ENCODE measurements at places on chromosomes 3 and 15.

- no peak for DNase-seq
Measured at GRCh38 chr3:110139821-110140220, 802.5 kb upstream of the DPPA4 start.

DNA sequence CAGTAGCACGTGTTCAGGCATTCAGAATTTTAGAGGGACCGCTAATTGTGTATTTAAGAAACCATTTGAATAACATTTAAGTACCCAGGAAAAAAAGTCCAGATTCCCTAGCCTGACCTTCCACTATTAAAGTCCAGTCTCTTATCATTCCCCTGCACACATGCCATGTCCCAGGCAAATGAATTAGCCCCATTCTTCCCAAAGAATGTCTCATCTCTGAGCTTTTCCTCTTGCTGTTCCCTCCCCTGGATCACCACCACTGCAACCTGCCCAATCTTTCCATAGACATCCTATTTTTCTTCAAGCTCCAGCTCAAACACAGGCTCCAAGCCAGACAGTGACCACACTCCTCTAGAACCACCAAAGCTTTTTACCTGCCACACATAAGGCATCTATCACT lies 25.9 kb downstream of the PLD1 start:
- no peak for DNase-seq

DNA sequence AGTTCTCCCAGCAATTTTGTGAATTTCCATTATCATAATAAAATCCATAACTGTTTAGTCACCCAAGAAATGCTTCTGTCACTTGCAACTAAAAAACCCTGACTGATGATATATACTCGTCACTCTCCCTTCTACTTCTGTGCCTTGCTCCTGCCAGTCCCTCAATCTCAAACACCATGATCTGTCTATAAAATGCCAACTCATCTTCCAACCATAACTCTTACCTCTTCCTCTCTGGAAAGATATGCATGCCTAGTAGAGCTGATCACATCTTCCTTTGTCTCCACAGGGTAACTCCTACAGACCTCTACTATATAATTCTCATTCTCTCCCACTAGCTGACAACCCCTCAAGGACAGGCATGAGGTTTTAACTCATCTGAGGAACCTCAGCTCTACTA lies 5.2 kb upstream of the VEPH1 start:
- no peak for DNase-seq

- DNase-seq, result no peak
Measured at GRCh38 chr3:48503401-48504050, 448 bp downstream of the SHISA5 start.

DNA sequence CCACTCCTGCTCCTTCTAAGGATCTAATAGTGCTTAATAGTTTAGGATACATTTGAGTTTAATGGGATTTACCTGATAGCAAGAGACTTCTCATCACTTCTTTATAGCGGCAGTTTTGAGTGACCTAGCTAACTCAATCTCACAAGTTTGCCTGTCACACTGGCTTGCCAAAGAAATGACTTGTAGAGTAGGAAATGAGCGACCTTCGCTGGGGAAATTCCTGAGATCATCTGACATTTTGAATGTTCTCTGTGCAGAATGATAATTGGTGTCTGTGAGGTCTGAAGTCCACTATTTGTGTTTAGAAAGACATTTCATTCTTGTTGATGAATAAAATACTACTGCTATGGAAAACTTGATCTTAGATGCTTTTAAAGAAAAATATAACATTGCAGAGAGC lies 30.3 kb downstream of the SUCLG2 start:
- DNase-seq, result no peak

- no peak for DNase-seq
Measured at GRCh38 chr3:39801216-39801615, 8.2 kb upstream of the MYRIP start.

Measured in iPS DF 19.7 (cell line).